CD14-positive monocyte (primary cell): ENCODE measurements at places on chromosomes 6 and 20.
A peak's percentile ranks its signal among the peaks of the same experiment; 100 is the strongest.

- DNase-seq, result no peak
Measured at GRCh38 chr20:44166008-44166407, 21.0 kb downstream of the JPH2 start.

GRCh38 chr6:32947552-32948465, 5.1 kb downstream of the HLA-DMA start:
- peak; percentile 66 for DNase-seq

DNA sequence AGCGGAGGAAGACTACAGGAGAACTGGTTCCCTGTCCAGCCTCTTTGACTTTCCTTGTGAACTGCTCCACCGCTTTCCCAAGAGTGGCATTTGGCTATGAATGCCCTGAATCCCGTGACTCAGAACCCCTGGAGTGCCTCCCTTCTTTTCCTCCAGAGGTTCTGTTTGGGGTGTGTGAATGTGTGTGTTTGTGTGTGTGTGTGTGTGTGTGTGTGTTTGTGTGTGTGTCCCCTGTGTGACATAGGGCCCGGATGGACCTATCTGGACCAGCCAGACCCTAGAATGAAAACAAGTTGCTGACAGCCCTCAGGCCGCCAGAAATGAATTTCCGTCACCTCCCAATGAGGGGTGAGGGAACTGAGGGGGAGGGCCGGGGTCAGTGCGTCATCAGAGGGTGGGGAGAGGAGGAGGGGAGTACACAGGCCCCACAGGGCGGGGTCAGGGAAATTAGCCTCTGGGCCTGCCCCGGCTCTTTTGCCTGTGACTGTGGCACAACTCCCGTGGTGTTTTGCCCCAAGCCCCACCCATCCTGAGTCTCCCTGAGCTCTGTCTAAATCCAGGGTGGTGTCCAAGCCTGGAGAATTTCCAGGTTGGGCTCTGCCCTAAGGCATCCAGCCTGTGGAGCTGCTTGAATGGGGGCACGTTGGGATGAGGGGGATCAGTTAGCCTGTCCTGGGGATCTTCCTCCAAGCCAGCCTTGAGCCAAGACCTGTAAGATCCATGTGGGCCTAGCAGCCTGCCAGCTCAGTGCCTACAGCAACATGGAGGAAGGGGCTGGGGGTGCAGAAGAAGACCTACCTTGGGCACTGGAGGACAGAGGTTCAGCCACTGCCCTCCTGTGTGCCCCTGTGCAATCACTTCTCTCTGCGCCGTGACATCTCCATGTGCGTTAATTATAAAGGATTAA, 15.2 kb upstream of the MRPS18A start:
- DNase-seq, result peak; percentile 84

DNA sequence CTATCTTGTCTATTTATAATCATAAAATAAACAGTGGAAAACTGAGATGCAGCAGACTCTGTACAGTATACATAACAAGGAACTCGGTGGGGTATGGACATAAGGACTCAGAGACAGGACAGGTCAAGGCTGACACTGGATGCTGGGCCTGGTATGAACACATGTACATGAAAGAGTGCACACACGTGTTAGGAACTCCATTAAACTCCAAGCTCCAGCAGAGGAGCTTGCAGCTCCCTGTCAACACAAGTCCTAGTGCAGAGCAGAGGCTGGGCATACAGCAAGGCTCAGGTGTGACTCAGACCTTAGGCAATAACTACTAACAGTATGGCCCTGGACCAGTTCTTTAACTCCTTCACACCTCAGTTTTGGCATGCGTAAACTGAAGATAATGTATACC, 17.1 kb downstream of the NAPB start:
- no peak for DNase-seq

- no peak for DNase-seq
Measured at GRCh38 chr20:36304786-36305495, 1.2 kb upstream of the DLGAP4 start.

DNA sequence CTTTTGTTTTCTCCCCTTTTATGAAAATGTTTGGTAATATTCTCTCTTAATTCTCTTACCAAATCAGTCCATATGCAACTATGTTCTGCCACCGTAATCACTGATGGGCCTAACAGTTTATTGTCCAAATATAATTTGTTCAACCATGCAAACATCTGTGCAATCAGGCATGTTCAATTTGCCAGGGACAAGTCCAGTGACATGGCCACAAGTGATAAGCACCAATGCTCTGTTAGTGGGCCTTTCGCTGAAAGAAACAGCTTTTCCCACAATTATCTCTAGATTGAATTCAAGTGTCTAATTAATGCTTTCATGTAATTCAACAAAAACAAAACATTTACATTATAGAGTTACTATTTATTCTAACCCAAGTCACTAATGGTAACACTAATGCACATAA, 53.3 kb downstream of the EPB41L2 start:
- no peak for DNase-seq

DNA sequence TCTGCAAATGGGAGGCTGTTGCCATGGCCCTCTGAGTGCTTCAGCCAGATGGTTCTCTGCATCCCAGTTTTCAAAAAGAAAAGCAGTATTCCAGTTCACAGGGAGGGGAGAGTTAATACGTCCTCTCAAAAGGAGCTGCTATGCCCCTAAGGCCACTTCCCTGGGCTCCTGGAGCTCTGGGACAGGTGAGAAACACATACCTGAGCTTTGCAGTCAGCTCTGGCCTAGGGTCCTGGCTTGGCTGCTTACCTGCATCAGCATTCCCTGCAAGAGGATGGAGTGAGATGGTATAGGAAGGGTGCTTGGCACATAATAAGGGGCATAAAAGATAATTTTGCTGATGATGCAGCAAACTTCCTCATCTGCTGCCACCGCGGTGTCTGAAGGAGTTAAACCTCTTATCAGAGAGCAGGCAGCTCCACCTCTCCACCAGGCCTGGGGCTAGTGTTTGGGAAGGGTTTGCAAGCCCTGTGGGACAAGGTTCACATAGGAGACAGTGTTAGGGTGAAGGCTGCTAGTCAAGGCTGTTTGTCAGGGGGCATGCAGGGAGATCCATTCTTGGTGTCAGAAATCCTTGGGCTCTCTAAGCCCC, 62.7 kb downstream of the SLC24A3 start:
- no peak for DNase-seq

GRCh38 chr6:144219056-144219685, 66.0 kb upstream of the UTRN start:
- DNase-seq, result peak; percentile 54

DNA sequence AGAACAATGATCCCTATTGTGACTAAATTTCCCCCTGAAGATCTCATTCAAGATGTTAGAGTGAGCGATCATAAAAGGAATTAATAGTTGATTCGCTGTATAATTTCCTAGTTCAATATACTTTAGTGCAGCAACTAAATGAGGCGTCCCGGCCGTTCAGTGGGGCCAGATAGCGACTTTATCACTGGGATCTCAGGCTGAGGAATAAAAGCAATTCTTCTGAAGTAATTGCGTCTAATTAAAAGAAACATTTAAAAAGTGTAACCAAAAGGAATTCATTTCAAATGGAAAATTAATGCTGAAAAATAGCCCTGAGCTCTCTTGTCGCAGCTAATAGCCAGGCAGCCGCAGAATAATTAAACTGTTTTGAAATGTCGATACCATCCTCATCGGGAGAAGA, 82.2 kb upstream of the TOP1 start:
- DNase-seq, result no peak

- DNase-seq, result no peak
Measured at GRCh38 chr6:43778131-43778855, 8.3 kb downstream of the VEGFA start.

DNA sequence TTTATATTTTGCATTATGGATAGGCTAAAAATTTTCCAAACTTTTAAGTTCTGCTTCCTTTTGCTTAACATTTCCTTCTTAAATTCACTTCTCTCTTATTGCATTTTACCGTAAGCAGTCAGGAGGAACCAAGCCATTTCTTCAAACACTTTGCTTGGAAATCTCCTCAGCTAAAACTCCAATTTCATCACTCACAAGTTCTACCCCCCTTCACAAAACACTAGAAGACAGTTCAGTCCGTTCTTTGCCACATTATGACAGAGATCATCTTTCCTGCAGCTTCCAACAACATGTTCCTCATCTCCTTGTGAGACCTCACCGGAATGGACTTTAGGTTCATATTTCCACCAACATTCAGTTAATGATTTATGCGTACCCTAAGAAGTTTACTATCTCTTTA, 79.2 kb upstream of the LY86 start:
- DNase-seq, result no peak

GRCh38 chr6:73610444-73611275, 43.1 kb downstream of the SLC17A5 start:
- peak; percentile 70 for DNase-seq

DNA sequence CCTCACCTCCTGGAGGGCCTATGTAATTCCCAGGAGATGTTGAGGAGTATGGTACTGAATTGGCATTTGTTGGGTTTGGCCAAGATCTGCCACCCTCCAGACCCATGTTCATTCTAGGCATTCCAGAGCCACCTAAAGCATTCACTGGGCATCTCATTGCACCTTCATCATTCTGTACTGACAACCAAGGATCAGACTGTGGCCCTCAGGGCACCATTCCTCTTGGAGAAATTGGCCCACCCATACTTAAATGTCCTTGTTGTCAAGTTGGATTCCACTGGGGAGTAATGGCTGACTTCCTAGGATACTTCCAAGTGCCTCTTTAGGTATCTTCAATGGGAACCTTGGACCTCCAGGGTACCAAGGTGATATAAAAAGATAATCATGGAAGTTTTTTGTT, 16.8 kb upstream of the IBTK start:
- DNase-seq, result no peak
